ENCODE measurements at places on chromosomes 12 and 14. TPM values are rescaled to one million over a fixed set of nuclear protein-coding genes. Genes with fewer than 3 reads are reported as not detected.

GRCh38 chr12:6891646-6892001 is 13.0 kb upstream of the LRRC23 start:
- no peak for DNase-seq

DNA sequence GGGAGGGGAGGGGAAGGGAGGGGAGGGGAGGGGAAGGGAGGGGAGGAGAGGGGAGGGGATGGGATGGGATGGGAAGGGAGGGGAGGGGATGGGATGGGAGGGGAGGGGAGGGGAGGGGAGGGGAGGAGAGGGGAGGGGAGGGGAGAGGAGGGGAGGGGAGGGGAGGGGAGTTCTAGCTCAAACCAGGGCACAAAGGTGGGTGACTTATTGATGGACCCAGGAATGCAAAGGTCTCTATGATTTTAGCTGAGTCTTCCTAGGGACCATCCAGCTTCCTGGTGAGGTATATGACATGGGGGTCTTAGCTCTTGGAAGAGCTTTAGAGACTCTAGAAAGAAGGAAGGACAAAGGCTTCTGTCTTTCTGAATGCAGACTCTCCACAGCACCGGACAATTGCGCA is 42.3 kb downstream of the ANO2 start:
- DNase-seq = no peak

Gene GDF3
- 0.53 TPM for total RNA-seq

DNA sequence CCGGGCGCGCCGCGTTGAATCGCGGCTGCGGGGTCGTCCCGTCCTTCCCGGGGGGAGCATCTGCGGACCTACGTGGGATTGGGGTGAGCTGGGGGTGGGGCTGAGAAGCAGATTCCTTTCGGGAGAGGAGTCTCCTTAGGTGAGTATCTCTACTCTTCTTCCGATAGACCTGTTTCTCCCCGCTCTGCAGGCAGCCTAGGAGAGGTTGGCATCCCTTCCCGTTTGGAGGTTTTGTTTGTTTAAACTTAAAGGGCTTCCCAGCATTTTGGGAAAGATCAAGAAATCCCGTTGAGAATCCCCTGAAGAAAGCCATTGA is 411 bp downstream of the TTLL5 start:
- no peak for DNase-seq

All from glomerular endothelial cell (primary cell).